Naive B cell (primary cell): ENCODE measurements at places on chromosomes 7 and 10. TPM values are rescaled to one million over a fixed set of nuclear protein-coding genes. Genes with fewer than 3 reads are reported as not detected.

Gene SH2B2
- 15.4 TPM for polyA plus RNA-seq

Gene CACNB2
- polyA plus RNA-seq = 0.33 TPM

DNA sequence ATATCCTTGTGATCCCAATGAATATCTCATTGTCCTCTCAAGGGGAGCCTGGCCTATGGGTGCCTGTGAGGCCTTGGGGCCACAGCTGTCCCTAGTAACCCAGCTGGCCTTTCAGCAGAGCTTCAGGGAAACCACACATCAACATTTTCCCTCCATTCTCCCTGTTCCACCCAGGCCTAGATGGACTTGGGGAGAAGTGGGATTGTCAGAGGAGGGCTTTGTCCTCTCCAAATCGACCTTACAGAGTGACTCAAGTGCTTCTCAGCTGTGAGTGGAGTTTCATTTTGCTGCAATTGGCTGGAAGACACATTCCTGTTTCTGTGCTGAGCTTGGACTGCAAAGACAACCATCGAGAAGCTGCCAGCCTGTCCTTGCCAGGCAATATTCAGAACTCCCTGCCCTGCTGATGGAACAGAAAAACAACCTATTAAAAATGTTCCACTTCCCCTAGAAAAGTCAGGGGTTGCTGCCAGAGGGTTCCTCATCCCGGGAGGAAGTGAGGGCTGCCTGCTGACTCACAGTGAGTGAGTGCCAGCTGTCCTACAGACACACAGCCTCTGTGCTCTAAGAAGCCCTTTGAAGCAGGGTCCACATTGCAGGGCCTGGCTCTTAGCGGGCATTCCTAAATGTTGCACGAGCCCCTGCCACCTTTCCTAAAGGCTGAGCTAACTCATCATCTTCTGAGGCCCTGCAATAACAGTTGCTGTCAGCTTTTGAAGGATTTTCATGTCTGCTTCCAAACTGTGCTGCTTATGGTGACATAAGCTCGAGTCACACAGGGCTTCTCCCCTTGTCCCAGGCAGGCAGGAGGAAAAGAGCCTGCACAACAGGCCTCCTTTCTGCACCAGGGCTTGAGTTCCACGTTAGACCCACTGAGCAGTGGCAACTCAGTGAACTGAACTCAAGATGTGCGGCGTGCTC, 20.5 kb downstream of the STRA8 start:
- DNase-seq = no peak

- peak; percentile 31 for DNase-seq
Measured at GRCh38 chr10:61140765-61141392, 196.9 kb upstream of the RHOBTB1 start.

- no peak for DNase-seq
Measured at GRCh38 chr7:157355784-157356511, 19.1 kb downstream of the DNAJB6 start.

GRCh38 chr7:106488465-106488864, 172.5 kb downstream of the CCDC71L start:
- DNase-seq = no peak
